Smooth muscle cell of bladder (primary cell): ENCODE measurements at places on chromosomes 7 and 10. TPM values are rescaled to one million over a fixed set of nuclear protein-coding genes. Genes with fewer than 3 reads are reported as not detected.

STEAP2 gene
- total RNA-seq = 36.7 and 50.3 TPM in 2 replicates

ASZ1 gene
- not detected in 2 replicates for total RNA-seq

ANKRD7 gene
- 0.85 and 0.92 TPM in 2 replicates for total RNA-seq

FANK1 gene
- total RNA-seq = 10.0 and 11.5 TPM in 2 replicates

DOCK4 gene
- total RNA-seq = 5.4 and 6.8 TPM in 2 replicates

PTF1A gene
- total RNA-seq = not detected in 2 replicates

ABCC2 gene
- total RNA-seq = 1.6 and 2.4 TPM in 2 replicates

MYL10 gene
- total RNA-seq = not detected in 2 replicates

GNAT3 gene
- not detected in 2 replicates for total RNA-seq

UNCX gene
- total RNA-seq = not detected in 2 replicates

FAM25G gene
- total RNA-seq = not detected in 2 replicates

TMEM229A gene
- not detected in 2 replicates for total RNA-seq

VPS37D gene
- 5.7 and 6.8 TPM in 2 replicates for total RNA-seq

PIP gene
- total RNA-seq = not detected in 2 replicates

TAF6 gene
- total RNA-seq = 21.8 and 27.4 TPM in 2 replicates
